Activated T-cell treated with anti-CD3 and anti-CD28 coated beads, Interleukin-2, amount 50 U/mL, for 4 hours (primary cell): ENCODE measurements at places on chromosomes 3 and 15. TPM values are rescaled to one million over a fixed set of nuclear protein-coding genes. Genes with fewer than 3 reads are reported as not detected.
A peak's percentile ranks its signal among the peaks of the same experiment; 100 is the strongest.

DNA sequence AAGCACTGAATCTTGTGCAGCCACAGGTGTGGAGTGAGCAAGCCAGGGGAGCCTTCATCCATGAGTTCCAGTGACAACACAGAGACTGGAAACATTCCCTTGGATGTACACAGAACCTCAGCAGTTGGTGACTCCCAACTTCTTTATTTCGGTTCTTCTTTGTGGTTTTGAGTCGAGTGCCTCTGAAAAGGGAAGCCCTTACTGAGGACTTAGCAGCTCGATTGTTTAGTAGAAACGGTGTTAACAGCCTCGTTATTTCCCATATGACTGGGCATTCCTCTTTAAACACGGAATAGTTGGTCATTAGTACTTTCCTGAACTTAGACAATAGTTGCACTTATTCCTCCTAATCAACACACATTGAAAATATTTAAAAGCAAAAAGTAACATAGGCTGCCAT lies 7.7 kb downstream of the SLCO3A1 start:
- DNase-seq: no peak

DNA sequence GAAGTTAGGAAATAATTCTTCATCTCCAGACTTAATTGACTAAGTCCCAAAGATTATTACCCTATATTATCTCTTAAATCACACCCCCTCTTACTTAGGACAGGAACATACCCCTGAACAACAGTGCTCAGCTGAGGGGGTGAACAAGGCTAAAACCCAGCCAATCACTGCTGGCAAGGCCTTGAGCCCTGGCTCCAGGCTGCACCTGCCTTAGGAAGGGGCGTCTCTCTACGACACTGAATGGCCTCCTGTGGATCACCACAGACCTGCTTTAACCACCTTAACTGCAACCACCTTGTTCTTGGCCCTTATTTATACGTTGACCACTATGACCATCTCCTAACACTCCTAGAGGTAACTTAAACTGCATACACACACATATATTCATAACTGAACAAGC lies 267.4 kb upstream of the THBS1 start:
- DNase-seq: no peak

- no peak for DNase-seq
Measured at GRCh38 chr3:132405188-132405587, 12.1 kb upstream of the DNAJC13 start.

DNA sequence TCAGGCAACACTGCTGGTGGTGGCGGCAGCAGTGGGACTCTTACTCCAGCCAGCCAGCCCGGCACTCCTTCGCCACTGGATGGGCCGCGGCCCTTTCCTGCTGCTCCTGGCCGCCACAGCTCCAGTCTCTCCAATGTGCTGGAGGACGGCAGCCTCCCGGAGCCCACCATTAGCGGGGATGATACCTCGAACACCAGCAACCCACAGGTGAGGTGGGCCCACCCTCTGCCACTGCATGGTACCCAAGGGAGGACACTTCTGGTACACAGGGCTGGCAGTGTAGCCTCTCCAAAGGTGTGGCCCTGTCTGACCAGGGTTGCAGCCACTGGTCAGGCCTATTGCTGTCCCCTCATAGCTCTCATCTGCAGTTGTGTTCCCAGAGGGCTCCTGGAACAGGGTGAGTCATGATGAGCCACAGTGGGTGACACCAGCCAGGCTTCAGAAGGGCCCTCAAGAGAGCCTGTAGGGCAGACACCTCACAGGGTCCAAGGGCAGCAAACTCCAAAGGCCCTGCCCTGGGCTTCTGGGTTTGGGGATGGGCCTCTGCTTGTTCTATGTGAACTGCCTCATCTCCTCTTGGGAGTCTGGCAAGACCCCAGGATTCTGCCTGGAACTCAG lies 20.8 kb downstream of the NBEAL2 start:
- no peak for DNase-seq

DNA sequence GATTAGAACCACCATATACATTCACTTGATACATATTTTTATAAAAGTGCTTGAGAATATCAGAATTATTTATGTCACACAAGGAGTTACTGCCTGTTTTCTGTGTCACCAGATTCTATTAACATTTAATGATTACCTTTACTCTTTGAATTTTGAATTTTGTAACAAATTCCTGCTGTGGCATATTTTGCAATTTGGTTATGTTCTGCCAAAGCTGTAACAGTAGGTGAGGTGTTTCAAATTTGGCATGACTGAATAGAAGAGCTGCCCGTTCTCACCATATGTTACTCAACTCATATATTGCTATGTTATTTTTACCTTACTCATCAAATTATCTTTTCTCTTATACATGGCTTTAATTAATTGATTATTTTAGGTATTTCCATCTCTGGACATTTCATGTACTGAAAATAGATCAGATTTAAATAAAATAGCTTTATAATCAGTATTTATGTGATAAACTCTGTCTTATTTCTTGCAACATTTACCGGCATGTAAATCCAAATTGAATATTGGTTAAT lies 18.9 kb downstream of the PML start:
- no peak for DNase-seq

DNA sequence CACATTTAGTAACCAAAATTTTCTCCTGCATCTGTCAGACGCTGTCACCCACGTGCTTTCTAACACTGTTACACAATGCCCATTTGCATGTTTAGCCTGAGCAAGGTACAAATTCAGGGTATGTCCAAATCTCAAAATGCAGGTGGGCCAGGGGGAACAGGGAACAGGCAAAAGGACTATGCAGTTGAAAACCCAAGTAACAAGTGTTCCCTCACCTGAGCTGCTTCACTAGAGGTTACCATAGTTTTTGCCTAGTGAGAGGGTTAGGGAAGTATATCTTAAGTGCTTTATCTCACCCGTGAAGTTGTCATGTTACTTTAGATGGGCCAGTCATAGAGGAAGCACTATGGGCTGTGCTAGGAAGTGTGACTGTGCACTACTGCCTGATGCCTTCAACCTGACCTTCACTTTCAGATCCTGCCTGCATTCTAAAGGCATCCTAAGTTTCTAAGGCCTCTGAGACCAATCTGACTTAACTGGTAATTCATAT lies 6.0 kb upstream of the TMEM87A start:
- no peak for DNase-seq

DNA sequence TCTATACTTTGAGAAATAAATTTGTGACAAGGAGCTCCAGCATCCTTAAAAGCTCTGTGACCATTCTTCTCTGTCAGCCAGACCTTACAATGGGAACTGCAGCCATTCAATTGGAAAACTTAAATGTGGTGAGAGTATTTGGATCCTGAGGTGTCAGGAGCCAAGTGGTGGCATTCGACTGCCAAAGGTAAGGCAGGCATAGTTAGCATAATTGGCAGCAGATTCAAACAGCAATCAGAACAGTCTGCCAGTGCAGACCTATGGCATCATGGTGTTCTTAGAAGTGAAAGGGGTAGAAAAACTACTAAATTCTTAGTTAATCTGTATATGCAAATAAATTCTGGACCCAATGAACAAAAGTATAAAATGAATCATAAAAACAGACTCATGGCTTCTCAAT lies 18.2 kb upstream of the FNDC3B start:
- no peak for DNase-seq

GRCh38 chr3:28042095-28042635 lies 199.3 kb upstream of the CMC1 start:
- DNase-seq: no peak

DNA sequence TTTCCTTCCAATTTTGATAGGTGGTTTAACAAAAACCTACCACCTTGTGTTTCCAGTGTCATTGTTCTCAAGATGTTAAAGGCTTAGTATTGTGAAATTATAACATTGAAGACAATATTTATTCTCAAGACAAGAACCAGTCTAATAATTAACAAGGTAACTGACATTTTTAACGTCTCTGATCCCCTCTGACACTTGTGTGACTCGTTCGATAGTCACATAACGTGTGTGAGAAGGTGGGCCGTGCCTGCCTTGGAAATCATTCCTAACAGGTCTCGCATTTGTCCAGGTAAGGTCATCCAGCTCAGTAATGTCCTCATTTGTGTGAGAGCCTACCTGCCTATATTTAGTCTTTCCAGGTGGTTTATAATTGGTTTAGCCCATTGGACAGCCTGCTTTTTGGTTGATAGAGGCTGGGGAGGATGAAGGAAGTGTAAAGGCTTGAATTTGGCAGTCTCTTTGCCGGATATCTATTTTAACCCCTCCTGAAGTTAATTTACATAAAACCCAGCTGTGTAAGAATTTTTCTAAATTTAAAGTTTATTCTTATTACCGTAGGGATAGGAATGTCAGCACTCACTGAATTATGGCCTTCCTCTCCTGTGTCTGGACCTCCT lies 94.4 kb downstream of the AKAP13 start:
- no peak for DNase-seq

- no peak for DNase-seq
Measured at GRCh38 chr15:101765772-101766456, 37.4 kb upstream of the OR4F6 start.

- no peak for DNase-seq
Measured at GRCh38 chr15:88215066-88215648, 41.4 kb downstream of the NTRK3 start.

DNA sequence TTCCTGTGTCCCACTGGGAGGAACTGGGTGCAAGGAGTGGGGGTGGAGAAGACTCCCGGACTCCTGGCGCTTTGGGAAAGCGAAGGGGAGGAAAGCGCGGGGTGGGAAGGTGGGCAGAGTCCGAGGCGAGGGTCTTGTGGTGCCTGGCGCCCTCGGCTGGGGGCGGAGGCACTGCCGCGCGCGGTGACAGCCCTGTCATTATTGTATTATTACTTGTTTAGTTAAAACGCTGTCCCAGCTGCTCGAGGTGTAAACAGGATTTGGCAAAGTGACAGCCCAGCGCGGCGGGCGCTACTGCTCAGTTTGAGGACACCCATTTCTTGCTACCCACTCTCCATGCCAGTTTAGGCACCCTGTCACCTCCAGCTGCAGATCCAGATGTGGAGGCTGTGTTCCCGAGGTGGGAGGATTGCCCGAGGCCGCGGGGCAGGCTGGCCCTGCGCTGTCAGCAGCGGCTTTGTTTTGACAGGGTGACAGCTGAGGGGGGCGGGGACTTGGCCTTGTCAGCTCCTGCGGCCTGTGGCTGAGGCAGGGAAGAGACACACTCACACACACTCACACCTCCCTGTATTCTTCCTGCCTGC lies 1.0 kb downstream of the KAT2B start:
- DNase-seq: peak; percentile 62

DNA sequence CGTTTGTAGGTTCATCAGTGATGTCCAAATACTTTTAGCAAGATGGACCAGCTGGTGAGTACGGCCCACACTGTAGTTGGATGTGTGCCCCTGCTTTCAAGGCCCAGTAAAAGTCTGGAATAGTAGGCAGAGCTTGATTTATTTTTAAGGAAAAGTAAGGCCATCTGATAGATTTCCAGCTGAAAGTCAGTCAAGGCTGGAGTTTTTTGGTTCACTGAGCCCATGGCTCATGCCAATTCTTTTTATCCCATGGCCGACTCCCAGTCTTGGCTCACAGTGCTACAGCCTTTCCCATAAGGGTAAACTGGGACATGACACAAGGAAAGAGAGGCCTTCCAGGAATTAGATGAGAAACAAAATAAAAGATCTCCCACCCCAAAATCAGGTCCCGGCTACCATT lies 13.5 kb downstream of the CCDC80 start:
- no peak for DNase-seq

GRCh38 chr3:43222590-43222989 lies 63.8 kb upstream of the SNRK start:
- DNase-seq: no peak

DNA sequence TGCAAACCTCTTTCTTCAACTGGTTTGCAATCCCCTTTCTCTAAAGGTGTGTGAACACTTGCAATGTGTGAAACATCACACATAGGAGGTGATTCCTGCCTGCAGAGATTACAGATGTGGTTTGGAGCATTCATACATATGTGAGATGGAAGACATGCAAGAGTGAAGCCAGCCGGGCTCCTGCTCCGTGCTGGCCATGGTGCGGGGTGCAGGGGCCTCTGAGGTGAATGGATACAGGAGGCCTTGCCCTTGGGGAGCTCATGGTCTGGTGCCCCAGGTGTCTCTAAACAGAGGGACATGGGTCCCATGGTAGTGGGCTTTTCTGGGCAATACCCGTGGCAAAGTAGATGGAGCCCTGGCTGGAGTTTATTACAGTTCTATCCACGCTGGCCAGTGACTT lies 6.0 kb downstream of the SLC6A11 start:
- no peak for DNase-seq

DNA sequence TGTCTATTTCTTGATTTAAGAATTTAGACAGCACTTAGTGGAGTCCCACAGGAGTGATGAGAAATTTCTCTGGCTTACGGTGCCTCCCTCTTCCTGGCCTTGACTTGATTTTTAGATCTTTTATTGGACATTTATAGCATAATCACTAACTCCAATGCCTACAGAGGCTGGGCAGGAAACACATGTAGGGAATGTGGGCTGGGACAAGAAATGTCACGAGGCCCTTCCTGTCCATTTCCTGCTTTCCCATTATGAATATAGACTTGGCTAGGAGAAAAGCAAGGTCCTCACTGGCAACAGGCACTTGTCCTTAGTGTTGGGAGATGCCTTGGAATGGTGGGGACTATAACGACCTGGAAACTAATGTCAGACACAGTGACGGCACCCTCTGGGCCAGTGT lies 100.3 kb downstream of the MYLK start:
- DNase-seq: no peak

- DNase-seq: no peak
Measured at GRCh38 chr3:59334585-59334984, 284.8 kb upstream of the CFAP20DC start.

DNA sequence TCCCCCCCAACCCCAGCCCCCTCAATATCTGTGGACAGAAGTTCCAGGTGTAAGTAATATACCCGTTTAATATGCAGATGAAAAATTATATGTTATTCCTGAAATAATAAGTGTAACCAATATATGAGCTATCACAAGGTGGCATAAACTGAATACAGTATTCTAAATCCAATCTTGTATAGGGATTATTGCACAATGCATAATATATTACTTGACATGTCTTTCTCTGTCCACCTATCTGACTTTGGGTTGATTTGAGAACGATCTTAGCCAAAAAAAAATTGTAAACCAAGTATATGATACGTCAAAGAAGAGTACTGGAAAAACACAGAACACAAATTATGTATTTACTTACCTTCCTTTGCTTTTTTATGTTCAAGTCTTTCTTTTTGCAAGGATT lies 47.8 kb downstream of the GOLIM4 start:
- DNase-seq: no peak

Gene MINAR1
- 0.63 TPM for total RNA-seq

Gene SERINC4
- total RNA-seq: 0.24 TPM

Gene GABRR3
- total RNA-seq: not detected

Gene SLC24A1
- 3.4 TPM for total RNA-seq

Gene WDR6
- total RNA-seq: 147 TPM

Gene SAMD7
- total RNA-seq: not detected

Gene ANKUB1
- total RNA-seq: not detected
